ENCODE measurements at places on chromosomes 4 and X. TPM values are rescaled to one million over a fixed set of nuclear protein-coding genes. Genes with fewer than 3 reads are reported as not detected.

DNA sequence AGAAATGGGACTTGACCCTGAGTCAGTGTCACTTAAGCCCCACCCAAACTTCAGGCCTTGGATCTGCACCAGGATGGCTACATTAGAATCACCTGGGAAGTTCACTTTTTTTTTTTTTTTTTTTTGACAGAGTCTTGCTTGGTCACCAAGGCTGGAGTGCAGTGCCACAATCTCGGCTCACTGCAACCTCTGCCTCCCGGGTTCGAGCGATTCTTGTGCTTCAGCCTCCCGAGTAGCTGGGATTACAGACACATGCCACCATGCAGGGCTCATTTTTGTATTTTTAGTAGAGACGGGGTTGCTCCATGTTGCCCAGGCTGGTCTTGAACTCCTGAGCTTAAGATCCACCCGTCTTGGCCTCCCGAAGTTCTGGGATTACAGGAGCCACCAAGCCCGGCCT lies 3.0 kb downstream of the NCBP2L start:
- no peak for DNase-seq

DNA sequence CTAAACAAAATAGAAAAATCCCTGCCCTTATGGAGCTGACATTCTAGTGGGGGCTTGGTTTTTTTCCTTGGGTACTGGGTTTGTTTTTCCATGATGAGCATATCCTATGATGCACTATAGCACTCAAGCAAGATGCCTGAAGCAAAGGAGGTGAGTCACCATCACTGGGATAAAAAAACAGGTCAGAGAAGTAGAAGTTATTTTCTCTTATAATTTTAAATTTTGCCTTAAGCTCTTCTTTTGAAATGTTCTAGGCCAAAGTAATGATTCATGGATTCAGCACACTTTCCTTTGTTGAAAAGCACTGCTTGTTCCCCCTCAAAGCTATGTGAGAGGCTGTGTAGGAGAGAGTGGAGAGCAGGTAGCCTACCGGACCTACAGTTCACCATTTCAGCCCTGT lies 15.2 kb upstream of the CXCL2 start:
- no peak for DNase-seq

DNA sequence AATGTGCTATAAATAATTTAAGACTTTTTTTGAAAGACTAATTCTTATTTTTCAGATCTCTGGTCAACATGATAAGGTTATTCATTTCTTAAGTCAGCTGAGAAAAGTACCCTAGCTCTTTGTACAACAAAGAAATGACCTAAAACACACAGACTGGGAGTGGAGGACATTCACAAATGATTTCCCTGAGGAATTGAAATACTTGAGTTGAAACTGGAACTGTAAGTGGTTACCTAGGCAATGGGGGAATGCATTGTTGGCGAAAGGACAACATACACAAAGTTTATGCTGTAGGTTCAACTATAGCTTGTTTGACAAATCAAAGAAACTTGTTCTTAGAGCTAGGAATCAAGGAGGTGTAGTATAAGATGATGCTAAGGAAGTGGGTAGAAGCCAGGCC lies 915.5 kb downstream of the FAT4 start:
- DNase-seq: no peak

- no peak for DNase-seq
Observed at GRCh38 chr4:27327421-27328181, 467.0 kb downstream of the STIM2 start.

- DNase-seq: no peak
Observed at GRCh38 chr4:25043548-25043947, 12.8 kb upstream of the LGI2 start.

- DNase-seq: no peak
Observed at GRCh38 chr4:77990904-77991358, 66.2 kb upstream of the FRAS1 start.

DNA sequence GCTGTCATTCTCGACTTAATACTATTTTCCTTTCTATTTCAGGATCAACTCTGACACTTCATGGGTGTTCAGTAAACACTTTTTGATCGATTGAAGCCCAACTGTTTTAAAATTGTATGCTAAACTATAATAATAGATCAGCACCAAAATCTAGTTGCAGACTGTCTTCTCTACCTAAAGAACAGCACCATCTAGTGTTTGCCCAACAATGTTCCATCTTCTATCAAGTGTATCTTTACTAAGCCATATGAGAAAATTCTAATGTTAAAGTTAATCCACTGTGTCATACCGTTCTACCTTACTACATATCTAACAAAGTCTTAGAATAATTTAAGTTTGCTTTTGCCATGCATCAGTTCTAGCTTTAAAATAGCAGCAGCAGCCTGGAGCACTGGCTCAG lies 113.0 kb upstream of the PRDX4 start:
- peak; percentile 5 for DNase-seq

DNA sequence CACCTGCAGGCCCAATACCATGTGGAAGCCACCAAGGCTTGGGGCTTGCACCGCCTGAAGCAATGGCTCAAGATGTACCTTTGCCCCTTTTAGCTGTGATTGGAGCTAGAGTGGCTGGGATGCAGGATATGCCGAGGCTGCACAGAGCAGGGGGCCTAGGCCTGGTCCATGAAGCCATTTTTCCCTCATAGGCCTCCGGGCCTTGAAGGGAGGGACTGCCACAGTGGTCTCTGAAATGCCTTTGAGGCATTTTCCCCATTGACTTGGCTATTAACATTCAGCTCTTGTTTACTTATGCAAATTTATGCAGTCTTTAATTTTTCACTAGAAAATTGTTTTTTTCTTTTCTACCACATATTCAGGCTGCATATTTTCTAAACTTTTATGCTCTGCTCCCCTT lies 203.2 kb upstream of the HHIP start:
- DNase-seq: no peak

DNA sequence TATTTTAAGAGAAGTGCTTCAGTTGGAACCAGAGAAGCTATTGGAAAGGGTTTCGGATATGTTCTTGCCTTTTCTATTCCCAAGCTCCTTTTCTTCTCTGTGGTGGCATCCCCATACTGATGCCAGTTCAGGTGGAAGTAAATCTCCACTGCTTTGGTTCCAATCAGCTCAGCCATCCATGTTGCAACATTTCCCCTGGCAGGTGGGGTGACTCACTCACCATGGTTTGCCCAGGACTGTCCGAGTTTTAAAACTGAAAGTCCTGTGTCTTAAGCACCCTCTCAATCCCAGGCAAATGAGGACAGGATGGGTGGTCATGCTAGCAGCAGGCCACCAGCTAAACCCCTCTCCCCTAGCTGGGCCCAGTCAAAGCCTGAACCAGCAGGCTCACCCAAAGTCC lies 15.1 kb downstream of the RAI2 start:
- no peak for DNase-seq

DNA sequence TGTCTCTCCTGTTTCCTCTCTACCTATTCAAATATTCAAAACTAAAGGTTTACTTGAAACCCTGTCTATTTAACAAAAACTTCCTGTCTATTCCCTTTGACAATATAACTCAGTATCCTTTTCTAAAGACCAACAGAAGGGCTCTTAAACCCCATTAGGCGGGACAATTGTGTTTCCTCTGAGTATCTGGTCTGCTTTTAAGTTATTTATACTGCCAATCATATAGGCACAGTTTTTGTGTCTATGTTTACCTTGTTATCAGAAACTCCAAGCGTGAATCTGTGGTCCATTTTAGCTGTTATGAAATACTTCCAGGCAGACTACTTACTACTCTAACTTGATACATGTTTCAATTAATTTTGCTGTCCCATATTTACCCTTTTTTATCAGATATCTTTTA lies 350.0 kb upstream of the CTSO start:
- DNase-seq: no peak

- peak; percentile 71 for DNase-seq
Observed at GRCh38 chr4:83010522-83011318, at the start of gene LIN54. Gene LIN54 (minus strand): TSS chr4:83010823. CDS start chr4:82984844, 25,979 bp downstream.

GRCh38 chrX:38305971-38306370 lies 21.3 kb downstream of the RPGR start:
- no peak for DNase-seq

- DNase-seq: no peak
Observed at GRCh38 chrX:77658886-77659285, 127.1 kb downstream of the ATRX start.

- no peak for DNase-seq
Observed at GRCh38 chrX:51955200-51955599, 61.8 kb downstream of the MAGED1 start.

- no peak for DNase-seq
Observed at GRCh38 chr4:79831701-79832514, 241.1 kb downstream of the ANTXR2 start.

DNA sequence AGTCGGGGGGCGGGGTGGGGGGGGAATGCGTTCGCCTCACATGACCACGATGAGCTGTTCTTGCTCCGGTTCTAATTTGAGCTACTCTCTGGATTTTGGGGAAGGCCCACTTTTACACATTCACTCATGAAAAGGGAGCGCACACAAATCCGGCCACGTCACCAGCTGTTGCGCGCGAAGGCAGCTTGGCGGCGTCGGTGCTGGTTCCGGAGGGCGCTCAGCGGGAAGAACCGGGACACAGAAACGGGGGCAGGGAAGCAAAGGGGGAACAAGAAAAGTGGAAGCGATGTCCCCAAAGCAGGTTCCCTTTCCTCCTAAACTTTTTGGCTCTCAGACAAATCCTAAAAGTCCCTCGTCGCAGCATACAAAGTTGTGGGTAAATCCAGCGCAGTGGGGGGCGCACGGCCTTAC lies 605 bp downstream of the ANXA5 start:
- peak; percentile 28 for DNase-seq

GRCh38 chr4:153467897-153468262 lies 1.7 kb downstream of the TMEM131L start:
- no peak for DNase-seq

DNA sequence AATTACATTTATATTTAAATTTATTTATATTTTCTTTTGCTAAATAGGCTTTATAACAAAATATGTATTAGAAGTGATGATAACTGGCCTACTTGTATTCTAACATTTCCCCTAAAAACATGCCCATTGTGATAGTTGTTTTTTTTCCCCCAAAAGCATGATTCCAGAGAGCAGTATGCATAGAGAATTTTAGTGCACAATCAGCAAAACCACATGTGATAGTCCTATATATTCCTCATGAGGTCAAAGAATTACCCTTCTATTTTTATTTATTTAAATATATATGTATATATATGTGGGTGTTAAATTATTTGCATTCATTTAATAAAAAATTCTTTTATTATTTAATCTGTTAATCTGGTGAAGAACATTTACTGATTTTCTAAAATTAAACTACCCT lies 78.2 kb upstream of the TLL1 start:
- DNase-seq: no peak

- no peak for DNase-seq
Observed at GRCh38 chr4:42018451-42018850, 28.1 kb downstream of the SLC30A9 start.

DNA sequence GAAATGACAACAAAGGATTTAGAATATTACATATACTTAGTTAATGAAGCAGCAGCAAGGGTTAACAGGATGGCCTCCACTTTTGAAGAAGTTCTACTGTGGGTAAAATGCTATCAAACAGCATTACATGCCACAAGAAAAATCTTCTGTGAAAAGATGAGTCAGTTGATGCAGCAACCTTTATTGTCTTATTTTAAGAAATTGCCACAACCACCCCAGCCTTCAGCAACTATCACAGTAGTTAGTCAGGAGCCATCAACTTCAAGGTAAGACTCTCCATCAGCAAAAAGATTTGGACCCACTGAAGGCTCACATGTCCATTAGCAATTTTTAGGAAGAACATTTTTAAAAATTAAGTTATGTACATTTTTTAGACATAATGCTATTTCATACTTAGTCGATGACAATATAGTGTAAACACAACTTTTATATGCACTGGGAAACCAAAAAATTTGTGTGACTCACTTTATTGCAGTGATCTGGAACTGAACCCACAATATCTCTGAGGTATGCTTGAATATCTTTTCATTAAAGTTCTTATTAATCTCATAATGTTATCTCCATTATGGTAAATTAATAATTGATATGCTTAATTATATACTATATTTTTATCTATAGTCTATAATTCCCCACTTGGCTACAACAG lies 81.2 kb downstream of the SPCS3 start:
- no peak for DNase-seq

GRCh38 chrX:48492293-48492910 lies 16.4 kb upstream of the PORCN start:
- DNase-seq: no peak

DNA sequence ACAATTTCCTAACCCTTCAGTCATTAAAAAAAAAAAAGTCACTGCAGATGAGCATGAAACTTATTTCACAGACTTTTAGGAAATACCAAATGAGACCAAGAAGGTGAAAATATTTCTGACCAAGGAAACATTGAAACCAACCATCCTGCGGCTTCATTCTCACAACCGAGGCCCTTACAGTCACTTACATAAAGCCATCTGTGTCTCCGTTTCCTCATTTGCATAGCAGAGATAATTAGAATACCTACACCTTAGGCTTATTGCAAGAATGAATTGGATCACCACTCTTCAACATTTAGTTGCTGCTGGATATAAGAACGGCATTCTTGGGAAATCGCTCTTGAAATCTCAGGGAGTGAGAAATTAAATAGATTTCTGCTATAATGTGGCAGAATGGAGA lies 356.2 kb downstream of the HS3ST1 start:
- no peak for DNase-seq

Gene UXT
- total RNA-seq: 112 TPM

Gene CNGA1
- total RNA-seq: 2.4 TPM

Gene AFM
- not detected for total RNA-seq

Gene CITED1
- total RNA-seq: not detected

Gene ACE2
- total RNA-seq: 46.7 TPM

Gene PQBP1
- total RNA-seq: 113 TPM

Data from Calu3 (cell line).